ENCODE measurements at places on chromosomes 12 and 14. TPM values are rescaled to one million over a fixed set of nuclear protein-coding genes. Genes with fewer than 3 reads are reported as not detected.

The CLEC4A gene
- 10.3 TPM for polyA plus RNA-seq

GRCh38 chr12:997505-997904, 6.5 kb downstream of the ERC1 start:
- DNase-seq, result no peak

GRCh38 chr12:69055706-69056105, 122.7 kb upstream of the CPM start:
- no peak for DNase-seq

DNA sequence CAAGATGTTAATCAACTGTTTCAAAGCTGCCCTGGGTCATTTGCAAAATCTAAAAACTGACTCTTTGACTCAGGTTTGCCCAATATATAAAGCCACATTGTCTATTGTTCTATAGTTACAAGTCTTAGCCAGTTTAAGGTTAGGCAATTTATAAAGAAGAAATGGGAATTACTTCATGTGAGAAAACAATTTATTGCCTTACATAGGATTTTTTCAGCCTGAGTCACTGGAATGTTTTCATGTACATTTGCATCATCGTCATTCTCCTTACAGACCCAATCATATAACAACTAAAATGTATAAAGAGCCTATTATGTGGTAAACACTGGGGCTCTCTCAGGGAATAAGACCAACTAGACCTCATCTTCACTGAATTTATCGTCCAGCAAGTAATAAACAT, 100.3 kb upstream of the PLEKHG7 start:
- DNase-seq, result no peak

GRCh38 chr12:53004582-53004981, 1.7 kb upstream of the EIF4B start:
- DNase-seq, result no peak
